Stimulated activated CD4-positive, alpha-beta T cell treated with anti-CD3 and anti-CD28 coated beads, Interleukin-2, amount 100 ng/mL, for 24 hours (primary cell): ENCODE measurements at places on chromosomes 11 and 22.

GRCh38 chr11:21635394-21636145 lies 557.3 kb upstream of the ANO5 start:
- no peak for DNase-seq

DNA sequence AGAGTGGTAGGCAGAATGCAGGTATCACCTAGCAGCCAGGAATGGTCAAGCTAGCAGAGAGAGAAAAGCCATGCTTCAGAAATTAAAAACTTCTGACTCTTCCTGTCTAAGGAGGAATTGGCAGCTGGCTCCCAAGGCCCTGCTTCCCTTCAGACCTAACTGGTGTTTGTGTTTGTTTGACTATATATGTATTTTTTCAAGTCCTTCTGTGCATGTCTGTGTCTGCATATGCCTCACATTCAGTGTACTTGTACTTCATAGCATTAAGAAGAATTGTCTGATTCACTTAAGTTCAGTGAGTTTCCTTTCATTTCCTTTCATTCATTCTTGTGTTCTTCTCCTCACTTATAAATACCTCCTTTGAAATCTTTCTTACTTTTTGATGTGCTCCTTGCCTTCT lies 109.0 kb upstream of the RRM1 start:
- DNase-seq: no peak

- no peak for DNase-seq
Observed at GRCh38 chr22:26651815-26652214, 5.6 kb upstream of the MIAT start.

DNA sequence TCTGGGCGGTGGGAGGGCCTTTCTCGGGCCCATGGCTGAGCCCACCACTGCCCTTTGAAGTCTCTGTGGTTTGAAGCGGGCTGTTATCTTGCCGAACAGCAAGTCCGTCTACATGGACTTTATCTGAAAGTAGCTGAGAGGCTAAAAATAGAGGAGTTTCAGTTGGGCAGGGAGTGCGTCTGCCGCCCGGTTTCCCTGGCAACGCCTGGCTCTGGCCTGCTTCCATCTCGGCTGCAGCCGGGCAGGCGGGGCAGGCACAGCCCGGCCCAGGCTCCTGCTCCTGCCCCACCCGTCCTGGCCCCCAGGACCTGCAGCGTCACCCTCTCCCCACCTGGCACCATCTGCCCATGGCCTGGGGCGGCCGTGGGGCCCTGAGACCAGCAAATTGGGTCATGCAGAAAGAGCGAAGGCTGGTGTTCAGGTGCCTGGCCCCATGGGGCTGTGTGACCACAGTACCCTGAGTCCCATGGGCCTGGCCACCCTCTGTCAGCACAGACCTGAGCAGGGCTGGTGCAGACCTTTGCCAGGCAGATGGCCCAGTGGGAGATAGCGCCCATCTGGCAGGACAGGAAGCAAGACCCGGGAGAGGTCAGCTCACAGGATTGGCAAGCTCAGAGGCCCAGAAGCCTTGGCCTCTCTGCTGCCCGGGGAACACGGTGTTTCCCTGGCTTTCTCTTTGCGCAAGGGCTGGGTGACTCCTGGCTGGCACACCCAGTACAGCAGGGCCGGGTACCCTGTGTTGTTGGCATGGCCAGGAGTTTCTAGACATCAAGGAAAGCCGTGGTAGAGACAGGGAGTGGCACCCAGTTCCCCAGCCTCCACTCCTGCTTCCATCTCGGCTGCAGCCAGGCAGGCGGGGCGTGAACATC lies 79.1 kb upstream of the KCNQ1OT1 start:
- peak; percentile 15 for DNase-seq

DNA sequence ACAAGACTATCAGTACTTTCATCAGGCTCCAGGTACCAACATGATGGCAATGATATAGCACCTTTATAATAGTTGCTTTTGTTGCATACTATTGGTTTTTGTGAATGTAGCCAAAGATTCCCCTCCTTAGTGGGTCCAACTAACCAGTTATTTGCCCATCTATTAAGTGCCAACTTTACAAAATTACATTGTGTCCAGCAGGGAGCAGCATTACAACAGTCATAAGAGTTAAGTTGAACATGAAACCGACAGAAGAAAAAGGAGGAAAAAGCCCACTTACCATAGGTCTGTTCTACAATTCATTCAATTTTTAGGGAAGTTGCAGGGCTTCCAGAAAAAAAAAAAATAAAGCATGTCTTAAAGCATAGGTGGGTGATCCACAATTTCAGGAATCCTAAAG lies 21.6 kb downstream of the IMMP1L start:
- DNase-seq: no peak

GRCh38 chr22:30228509-30229359 lies 17.8 kb downstream of the LIF start:
- DNase-seq: no peak

- DNase-seq: no peak
Observed at GRCh38 chr22:18133452-18133851, 16.5 kb upstream of the USP18 start.

- DNase-seq: no peak
Observed at GRCh38 chr11:73227571-73228211, 9.6 kb downstream of the P2RY2 start.

GRCh38 chr11:86627776-86628455 lies 44.5 kb downstream of the ME3 start:
- no peak for DNase-seq

GRCh38 chr11:126194121-126194543 lies 17.3 kb downstream of the RPUSD4 start:
- peak; percentile 40 for DNase-seq

GRCh38 chr11:61513143-61513765 lies 4.7 kb downstream of the LRRC10B start:
- DNase-seq: no peak

DNA sequence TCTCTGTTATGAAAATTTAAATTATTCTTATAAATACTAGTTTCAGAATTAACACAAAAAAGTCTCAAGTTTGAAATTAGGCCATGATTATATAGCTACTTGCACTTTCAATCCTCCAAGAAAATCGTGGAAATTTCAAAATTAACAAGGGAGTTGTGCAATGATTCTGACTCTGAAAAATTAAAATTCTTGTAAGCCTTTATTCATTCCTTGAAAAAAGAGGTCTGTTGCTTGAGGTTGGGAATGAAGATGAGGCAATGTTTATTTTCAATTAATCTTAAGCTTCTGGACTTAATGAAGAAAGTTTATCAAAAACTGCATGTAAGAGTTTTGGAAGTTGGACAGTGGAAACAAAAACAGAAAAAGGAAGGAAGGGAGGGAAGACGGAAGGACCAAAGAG lies 128.2 kb upstream of the FIBIN start:
- DNase-seq: no peak

DNA sequence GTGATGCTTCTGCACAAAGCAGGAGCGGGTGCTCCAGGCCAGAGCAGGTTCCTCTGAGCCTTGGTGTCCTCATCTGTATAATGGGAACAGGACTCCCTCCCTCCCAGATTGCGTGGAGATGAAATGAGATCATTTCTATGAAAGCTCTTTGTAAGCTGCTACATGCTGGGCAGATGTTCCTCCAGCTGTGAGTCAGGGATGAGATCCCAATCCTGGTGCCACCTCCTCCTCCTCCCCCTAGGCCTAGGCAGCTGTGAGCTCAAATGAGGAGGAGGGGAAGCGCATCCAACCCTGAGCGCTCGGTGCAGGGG lies 7.0 kb upstream of the CABP2 start:
- no peak for DNase-seq

DNA sequence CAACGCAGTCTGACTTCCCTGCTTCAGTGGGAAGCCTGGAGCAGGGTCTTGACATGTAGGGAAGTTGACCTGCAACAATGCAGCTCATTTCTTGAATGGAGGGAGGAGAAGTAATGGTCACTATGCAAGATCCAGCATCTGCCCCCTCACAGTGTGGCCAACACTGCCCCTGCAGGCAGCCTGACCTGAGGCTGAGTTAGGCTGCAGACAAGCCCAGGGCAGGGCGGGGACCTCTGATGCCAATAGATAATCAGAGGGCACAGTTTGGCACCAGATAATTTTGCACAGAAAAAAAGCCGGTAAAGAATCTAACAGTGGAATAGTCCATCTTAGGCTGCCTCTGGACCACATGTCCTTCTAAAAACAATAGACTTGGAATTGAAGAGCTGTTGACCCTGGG lies 182.3 kb downstream of the DSCAML1 start:
- no peak for DNase-seq

DNA sequence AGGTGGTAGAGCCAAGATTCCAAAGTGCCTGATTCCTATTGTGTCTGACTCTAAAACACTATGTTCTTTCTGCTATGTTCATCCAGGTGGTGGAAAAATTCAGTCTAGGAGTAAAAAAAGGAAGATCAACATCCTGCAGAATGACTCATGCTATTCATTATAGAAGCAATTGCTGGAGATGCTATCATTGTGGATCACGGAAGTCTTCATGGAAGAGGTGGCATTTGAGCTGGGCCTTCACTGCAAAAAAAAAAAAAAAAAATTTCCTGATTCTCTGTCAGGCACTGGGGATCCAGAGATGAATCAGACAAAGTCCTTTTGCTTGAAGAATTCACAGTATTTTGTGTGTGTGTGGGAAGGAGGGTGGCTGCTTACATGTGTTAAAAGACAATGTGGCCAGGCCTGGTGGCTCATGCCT lies 1.4 kb upstream of the UVRAG start:
- DNase-seq: no peak

GRCh38 chr11:69663326-69663725 lies 11.8 kb downstream of the LTO1 start:
- no peak for DNase-seq

DNA sequence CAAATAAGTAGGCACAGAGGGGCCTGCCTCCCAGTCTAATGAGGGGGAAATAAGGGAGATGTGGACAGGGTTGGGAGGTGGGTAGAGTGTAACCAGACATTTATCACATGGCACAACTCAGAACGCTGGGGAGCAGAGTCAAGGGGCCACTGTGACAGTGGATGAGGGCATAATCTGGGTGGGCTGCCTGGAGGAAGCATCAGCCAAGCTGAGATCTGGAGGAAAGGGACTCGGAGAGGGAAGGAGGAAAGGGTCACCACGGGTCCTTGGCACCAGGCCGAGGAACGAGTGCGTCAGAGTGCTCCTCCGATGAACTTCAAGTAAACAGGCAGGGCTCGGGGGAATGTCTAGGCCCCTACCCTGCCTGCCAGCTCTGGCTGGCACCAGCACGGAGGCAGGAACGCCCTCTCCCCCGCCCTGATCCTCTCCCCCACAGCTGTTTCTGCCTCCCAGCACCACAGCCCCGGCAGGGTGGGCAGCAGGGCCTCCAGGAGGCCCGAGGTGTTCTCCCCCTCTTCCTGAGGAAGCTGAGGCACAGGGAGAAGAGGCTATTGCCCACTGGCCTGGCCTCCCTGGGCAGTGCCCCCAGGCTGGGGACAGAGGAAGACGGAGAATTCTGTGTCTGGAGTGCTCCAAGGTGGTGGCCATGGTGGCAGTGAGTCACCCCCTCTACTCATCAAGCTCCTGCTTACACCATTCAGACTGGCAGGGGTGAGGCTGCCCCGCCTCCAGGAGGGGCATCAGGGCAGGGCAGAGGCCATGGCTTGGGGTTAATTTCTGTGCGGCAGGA lies 4.2 kb downstream of the ALDH3B1 start:
- DNase-seq: no peak

GRCh38 chr22:36982136-36982535 lies 37.1 kb downstream of the TST start:
- DNase-seq: no peak

DNA sequence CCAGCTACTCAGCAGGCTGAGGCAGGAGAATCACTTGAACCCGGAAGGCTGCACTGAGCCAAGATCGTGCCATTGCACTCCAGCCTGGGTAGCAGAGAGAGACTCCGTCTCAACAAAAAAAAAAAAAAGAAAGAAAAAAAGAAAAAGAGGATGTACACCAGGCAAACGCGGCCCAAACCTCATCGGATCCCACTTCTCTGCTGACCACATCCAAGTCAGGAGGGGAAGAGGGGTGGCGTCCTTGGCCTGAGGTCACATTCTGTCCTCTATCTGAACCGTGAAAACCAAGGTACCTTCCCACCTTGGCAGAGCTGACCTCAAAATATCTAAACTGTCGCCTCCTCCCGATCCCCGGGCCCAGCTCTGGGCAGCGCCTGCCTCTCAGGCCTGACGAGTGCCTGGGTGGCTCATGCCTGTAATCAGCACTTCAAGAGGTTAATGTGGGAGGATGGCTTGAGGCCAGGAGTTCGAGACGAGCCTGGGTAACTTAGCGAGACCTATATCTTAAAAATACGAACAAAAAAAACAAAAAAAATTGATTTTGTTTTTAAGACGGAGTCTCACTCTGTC lies 25.1 kb downstream of the RGL4 start:
- DNase-seq: no peak
